ENCODE measurements at places on chromosomes 4 and X.
A peak's percentile ranks its signal among the peaks of the same experiment; 100 is the strongest.

GRCh38 chr4:5738061-5738460 is 27.1 kb downstream of the EVC start:
- no peak for DNase-seq

GRCh38 chrX:140355922-140356321 is 148.9 kb downstream of the SOX3 start:
- no peak for DNase-seq

- no peak for DNase-seq
These were observed 1.1 kb downstream of the PHOX2B start for GRCh38 chr4:41747230-41748055.

- peak; percentile 59 for DNase-seq
These were observed at the start of gene STEEP1 for GRCh38 chrX:119565107-119565663. TSS of gene STEEP1 (minus strand) at chrX:119565409. CDS start at chrX:119565355, 54 bp downstream.

GRCh38 chr4:15677507-15677988 is 4.1 kb upstream of the FAM200B start:
- no peak for DNase-seq

DNA sequence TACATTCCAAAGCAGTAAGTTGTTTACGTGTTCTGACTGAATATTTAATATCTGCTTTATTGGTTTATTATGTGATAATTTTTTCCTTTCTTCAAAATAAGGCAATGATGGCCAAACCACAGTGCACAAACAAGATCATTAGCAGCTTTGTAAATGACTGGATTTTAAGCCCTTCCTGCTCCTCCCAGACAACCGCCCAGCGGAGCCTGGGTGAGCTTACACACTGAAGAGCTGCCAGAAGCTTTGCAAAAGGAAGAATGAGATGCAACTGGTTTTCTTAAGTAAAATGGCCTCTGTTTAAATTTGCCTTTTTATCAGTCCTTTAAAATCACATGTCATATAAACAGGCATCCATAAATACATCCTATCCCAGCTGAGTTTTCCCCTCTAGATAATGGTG is 52.2 kb downstream of the SPARCL1 start:
- no peak for DNase-seq

- no peak for DNase-seq
These were observed 225.3 kb downstream of the PPP3CA start for GRCh38 chr4:101122019-101122418.

GRCh38 chrX:75074475-75074874 is 81.6 kb downstream of the ABCB7 start:
- DNase-seq, result no peak

DNA sequence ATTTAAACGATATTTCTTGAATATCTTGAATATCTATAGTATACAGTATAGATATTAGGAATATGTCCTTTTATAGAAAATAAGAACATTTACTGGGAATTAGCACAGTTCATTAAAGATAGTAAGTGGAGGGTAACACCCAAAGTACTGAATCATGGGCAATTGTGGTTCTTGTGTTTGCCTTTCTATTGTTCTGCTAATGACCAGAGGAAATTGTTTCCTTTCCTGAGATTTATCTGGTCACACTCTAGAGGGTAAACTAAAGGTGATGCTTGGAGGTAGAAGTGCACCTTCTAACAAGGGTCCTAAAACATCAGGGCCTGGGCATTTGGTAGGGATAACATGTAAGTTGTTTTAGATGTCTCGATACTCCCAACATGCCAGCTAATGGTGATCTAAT is 241.3 kb upstream of the SFRP2 start:
- DNase-seq, result no peak

DNA sequence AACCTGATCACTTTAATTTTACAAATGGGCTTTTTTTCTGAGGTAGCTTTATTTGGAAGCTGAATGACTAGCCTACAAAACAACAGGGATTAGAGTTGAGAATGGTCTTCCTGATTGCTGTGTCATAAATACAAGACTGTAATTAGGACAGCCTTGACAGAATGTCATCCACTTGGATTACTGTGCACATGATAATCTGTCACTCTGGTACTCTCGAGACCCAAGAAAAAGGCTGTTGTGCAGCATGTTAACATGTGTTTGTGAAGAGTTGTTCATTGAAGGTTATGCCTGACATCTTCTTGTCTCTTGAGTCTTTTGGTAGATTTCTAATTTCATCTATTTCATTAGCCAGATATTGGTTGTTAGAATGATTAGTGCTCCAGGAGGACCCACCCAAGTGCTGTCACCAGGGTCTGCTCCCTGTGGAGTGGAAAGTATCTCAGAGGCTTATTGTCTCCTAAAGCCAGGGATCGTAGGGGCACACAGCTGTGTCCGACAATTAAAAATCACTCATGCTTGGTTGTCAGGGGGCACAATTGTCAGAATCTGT is 212.2 kb upstream of the GPRIN3 start:
- no peak for DNase-seq

DNA sequence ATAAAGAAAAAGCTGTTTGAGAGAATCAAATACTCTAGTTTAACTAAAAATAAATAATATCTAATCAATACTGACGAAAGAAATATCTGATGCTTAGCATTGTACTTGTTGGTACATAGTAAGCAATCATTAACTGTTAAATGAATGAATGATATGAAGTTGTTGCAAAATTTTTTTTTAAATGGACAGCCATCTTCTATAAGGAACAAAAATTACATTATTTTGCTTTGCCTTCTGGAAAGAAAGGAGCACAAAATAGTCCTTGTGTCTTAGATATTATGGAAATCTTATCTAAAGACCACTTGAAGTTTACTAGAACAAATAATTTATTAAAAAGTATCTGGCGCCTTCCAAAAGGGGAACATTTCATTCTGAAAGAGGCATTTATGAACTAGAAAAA is 4.5 kb downstream of the NFKB1 start:
- no peak for DNase-seq

DNA sequence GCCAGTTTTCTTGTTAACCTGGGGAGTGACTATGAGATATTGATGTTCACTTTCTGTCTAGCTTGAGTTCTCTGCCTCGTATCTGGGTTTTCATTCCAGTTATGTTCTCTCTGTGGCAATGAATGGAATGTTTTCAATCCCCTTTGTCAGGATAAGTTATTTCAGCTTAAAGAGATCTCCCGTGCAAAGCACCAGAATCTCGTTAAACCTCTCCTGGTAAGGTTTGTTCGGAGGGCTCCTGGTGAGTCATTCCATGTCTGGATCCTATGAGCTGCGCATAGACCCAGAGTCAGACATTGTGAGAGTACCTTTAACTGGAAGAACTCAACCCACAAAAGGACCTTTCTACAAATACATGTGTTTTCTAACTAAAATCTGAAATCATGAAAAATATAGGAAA is 51.0 kb downstream of the KDR start:
- DNase-seq, result no peak

- DNase-seq, result no peak
These were observed 168.7 kb downstream of the SCFD2 start for GRCh38 chr4:53196882-53197771.

DNA sequence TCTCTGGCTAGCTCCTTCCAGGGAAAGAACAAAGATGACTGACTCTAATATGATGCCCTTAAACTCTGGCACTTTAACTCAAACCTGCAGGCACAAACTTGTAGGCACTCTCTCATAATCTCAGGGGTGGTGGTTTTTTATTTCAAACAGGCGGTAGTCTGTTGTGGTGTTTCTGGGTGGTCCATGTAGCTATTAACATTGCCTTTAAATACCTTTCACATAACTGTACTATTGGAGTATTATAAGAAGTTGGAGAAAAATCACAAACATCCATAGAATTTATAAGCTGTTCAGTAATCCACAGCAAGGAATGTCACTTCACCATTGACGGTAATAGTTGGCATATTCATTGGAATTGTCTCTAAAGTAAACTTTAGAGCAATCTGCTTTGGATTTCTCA is 204.2 kb upstream of the PDE5A start:
- DNase-seq, result no peak

DNA sequence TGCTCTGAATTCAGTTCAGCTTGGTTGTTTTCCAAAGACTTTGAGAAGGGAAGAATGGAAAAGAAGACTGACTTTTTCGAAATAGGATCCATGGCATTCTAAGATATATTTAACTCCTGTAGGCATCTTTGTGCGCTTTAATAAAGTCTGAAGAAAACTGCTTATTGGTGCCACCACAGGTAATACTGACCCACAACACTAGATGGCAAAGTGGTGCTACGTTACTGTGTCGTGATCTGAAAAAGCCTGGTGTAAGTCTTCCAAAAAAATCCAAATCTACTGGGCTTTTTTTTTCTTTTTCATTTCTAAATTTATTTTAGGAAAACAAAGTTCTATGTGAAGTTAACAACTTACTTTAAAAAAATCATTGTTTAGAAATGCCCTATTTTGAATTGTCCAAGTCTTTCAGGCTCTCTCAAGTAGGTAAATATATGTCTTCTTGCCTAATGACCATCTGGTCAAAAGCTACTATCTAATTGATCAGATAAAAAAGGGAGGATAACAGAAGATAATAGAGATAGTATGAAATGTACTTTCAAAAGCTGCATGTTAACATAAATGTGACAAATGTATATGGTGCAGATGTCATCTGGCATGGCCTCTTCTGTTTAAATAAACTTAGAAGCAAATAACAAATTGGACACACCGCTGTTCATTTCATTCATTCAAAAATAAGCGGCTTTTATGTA is 47.0 kb upstream of the MID1IP1 start:
- DNase-seq, result no peak

DNA sequence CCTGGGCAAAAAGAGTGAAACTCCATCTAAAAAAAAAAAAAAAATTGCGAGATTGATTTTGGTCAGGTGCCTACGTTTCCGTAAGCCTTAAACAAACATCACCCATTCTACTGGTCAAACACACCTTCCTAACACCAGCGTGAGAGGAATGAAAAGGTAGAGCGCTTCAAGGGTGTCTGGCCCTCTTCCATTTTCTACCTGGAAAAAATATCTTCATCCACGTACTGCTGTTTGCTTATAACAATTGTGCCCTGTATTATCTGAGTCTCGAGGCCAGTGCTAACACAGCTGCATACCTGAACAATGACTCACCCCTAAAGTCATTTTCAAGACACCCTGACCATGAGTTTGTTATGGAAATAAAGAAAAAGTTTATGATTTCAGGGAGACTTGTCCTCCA is 13.9 kb downstream of the TMSB4X start:
- no peak for DNase-seq

DNA sequence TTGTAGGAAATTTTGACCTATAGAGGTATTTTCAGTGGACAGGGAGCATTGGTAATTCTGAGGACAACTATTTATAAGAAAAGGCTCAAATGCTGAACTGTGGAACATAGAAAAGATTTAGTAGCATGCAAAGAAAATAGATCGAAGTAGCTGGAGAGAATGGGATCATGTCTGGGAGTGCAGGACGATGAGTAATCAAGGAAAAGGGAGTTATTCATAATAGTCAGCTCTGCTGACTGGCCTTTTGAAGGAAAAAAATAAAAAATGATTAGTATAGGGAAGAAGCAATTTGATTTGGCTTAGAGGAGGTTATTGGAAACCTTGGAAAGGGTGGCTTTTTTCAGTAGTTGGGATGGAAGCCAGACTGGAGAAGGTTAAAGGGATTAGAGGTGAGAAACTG is 22.9 kb upstream of the ANK2 start:
- no peak for DNase-seq

- peak; percentile 15 for DNase-seq
These were observed 128.1 kb downstream of the LAS1L start for GRCh38 chrX:65406532-65406931.

DNA sequence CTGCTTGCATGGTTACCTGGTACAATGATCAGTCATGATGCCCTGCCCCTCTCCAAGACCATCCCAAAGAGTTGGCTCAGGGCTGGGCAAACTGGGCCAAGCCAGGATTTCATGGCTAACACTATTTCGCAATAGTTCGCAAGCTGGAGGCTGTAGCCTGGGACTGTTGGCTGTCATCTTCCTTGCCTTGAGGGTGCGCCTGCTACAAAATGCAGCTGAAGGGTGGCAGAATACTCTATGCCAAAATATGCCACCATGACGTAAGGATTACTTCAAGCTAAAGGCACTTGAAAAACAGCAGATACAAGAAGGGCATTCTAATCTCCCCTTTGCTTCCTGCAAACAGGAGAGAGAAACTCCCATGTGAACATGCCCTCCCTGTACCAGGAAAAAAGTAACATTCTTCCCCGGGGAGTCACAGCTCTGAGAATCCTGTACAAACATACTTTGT is 21.0 kb downstream of the SAT1 start:
- DNase-seq, result no peak

DNA sequence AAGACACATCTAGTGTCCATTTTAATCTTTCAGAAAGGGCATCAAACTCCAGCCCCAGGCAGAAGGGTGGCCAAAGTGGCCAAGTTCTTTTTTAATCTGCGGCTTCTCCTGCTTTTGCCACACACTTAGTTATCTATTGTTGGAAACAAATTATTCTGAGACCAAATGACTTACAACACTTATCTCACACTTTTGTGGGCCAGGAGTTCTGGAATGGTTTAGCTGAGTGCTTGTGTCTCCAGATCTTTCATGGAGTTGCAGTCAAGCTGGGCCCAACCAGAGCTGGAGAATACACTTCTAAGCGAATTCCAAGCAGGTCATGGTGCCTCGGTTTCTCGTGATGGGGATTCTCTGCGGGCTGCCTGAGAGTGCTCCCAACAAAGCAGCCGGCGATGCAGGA is 4.0 kb downstream of the TXK start:
- no peak for DNase-seq

- no peak for DNase-seq
These were observed 440.6 kb upstream of the HS3ST1 start for GRCh38 chr4:11869191-11869870.

- DNase-seq, result peak; percentile 59
These were observed at the start of gene RADX for GRCh38 chrX:106611679-106612392. TSS of gene RADX (plus strand) at chrX:106611978. CDS start at chrX:106612081, 103 bp downstream.

GRCh38 chr4:5869966-5870619 is 22.8 kb downstream of the CRMP1 start:
- no peak for DNase-seq

GRCh38 chr4:92231511-92231910 is 72.3 kb upstream of the GRID2 start:
- DNase-seq, result no peak

DNA sequence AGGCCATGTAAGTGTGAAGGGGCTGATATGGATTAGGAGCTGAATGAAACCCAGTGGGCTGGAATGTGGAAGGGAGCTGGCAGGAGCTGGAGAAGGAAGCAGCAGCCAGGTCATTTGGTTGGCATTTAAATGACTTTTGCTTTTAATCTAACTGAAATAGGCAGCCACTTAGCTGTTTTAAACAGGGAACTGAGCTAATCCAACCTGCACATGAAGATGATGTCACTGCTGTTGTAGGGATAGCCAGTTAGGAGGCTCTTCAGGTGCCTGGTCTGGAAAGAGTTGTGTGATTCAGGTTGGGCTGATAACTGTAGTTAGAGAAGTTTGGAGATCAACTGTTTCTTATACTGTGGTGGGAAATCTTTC is 122.4 kb downstream of the PALLD start:
- DNase-seq, result no peak

GRCh38 chrX:72367516-72367915 is 61.8 kb upstream of the CITED1 start:
- DNase-seq, result no peak

GRCh38 chrX:101507372-101507771 is 22.1 kb downstream of the ARMCX4 start:
- no peak for DNase-seq
